ENCODE measurements at places on chromosomes 13 and 19.

- no peak for DNase-seq
These were observed 14.2 kb upstream of the LATS2 start for GRCh38 chr13:21075379-21076249.

DNA sequence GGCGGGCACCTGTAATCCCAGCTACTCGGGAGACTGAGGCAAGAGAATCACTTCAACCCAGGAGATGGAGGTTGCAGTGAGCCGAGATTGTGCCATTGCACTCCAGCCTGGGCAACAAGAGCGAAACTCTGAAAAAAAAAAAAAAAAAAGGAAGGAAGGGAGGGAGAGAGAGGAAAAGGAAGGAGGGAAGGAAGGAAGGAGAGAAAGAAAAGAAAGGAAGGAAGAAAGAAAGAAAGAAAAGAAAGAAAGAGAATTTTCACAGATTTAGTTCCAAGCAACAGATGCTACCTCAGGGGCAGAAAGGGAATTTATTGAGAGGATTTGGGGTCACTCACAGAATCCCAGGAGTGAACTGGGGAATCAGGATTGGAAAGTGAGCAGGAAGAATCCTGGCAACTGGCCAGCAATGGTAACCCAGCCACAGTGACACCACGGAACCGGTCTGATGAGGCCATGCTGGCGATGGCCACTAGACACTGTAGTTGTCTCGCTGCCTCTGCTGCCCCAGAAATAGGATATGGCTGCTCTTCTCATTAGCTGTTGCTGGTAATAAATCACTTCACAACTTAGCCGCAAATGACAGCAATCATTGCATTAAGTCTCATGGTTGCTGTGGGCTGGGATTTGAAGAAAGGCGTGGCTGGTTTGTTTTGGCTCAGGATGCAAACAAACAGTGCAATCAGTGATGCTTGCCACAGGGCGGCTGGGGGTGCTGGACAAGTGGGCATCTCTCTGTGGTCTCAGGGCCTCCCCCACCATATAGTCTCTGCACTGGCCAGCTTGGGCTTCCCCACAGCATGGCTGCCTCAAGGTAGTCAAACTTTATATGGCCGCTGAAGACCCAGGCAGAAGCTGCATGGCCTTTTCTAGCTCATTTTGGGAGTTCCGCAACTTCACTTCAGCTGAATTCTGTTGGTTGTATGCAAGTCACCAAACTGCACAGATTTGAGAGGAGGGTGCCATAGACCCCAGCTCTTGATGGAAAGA is 5.2 kb upstream of the BCAM start:
- DNase-seq = no peak

GRCh38 chr19:18804643-18805042 is 13.5 kb upstream of the COMP start:
- no peak for DNase-seq

- no peak for DNase-seq
These were observed 99.3 kb downstream of the DHRS12 start for GRCh38 chr13:51704399-51705313.

DNA sequence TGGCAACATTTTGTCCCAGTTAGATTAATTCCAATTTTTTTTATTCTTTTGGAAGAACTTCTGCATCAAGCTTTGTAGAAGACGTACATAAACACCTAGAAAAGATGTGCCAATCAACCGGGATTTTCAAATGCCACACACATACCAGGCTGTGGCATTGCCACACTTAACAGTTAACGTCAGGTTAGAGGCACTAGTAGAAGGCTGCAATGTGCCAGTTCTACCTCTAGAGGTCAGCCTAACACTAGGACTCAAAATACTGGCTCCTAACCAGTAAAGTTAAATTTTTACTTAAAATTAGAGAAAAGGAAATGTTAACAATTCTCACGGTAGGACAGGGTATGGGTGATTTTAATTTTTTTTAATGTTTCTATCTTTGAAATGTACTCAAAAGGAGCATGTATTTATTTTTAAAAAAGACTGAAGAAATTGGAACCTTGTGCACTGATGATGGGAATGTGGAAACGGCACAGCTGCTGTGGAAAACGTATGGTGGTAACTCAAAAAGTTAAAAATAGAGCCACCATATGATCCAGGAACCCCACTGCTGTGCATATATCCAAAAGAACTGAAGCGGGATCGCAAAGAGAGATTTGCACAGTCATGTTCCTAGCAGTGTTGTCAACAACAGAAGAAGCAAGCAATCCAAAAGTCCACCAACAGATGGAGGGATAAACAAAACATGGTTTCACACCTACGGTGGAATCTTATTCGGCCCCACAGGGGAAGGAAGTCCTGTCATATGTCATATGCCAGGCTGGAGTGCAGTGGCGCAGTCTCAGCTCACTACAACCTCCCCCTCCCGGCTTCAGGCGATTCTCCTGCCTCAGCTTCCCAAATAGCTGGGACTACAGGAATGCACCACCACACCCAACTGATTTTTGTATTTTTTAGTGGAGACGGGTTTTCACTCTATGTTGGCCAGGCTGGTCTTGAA is 30.3 kb downstream of the CRYL1 start:
- DNase-seq = peak; percentile 74

- DNase-seq = no peak
These were observed 20.0 kb downstream of the PEX11G start for GRCh38 chr19:7468840-7469239.

- DNase-seq = no peak
These were observed 5.4 kb upstream of the ZNF98 start for GRCh38 chr19:22427547-22427946.

DNA sequence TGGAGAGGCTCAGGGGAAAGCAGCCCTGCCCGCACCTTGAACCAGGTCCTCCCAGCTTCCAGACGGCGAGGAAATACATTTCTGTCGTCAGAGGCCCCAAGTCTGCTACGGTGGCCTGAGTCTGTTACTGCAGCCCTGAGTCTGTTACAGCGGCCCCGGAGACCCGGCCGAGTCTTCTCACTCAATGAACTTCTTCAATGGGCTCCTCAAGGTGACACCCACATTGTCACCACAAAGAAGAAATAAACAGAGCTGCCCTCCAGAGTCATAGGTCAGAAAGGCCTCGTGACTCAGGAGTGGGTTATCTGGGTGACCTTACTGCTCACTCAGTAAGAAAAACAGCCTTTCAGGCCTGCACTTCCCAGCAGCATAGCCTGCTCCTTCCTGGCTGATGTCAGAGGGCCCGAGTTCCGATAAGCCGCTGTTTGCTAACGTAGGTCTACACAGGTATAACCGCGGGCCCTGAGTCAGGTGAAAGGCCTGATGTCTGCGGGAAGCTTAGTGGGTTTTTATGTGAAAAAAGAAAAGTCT is 66.9 kb upstream of the TM9SF2 start:
- DNase-seq = no peak

DNA sequence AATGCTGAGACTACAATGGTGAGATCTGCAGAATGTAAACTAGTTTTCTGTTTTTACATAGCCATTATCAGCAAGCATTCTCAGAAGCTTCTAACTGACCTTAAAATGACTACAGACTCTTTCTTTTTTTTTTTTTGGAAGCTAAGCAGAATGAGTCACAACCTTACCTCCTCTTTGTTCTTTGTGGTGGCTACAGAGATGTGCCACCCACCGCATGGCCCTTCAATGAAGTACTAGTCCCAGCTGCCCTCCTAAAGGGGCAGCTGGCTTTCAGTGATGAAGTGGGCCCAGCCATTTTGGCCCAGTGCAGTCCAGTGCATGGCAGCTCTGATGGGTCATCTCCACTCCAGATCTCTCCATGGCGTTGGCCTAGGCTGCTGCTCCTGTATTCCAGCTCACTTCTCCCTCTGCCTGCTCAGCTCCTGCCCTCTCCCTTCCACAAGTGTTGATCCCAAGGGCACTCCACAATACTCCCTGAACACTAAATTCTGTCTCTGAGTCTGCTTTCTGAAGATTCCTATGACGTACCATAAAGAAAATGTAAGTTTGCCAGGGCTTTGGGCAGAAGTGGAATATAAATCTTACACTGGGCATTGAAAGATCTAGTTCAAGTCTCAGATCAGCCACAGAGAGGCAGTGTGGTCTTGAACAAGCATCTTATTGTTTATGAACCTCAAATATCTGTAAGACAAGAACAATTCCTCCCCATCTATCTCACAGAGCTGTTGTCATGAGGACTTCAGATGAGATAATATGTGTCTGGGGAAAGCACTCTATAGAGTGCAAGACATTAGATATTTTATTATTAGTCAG is 85.6 kb downstream of the RXFP2 start:
- DNase-seq = peak; percentile 36

DNA sequence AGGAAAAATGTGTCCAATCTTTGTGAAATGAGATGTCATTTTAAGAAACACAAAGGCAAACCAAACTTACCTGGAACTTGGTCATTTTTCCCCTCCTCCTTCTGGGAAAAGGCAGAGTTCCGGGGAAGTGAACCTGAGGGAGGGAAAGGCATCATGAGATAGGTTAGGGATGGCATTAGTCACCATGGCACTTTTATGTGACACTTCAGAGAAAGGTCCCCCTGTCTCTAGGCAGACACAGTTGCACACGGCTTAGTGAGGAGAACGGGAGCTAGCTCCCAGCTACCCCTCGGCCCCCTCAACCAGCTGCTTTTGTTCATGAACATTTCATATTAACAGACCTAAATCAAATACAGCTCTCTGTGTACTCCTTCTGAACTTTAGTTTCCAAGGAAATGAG is 1.5 kb downstream of the ZNF235 start:
- DNase-seq = no peak

- no peak for DNase-seq
These were observed 25.3 kb downstream of the PEX11G start for GRCh38 chr19:7463575-7463974.

DNA sequence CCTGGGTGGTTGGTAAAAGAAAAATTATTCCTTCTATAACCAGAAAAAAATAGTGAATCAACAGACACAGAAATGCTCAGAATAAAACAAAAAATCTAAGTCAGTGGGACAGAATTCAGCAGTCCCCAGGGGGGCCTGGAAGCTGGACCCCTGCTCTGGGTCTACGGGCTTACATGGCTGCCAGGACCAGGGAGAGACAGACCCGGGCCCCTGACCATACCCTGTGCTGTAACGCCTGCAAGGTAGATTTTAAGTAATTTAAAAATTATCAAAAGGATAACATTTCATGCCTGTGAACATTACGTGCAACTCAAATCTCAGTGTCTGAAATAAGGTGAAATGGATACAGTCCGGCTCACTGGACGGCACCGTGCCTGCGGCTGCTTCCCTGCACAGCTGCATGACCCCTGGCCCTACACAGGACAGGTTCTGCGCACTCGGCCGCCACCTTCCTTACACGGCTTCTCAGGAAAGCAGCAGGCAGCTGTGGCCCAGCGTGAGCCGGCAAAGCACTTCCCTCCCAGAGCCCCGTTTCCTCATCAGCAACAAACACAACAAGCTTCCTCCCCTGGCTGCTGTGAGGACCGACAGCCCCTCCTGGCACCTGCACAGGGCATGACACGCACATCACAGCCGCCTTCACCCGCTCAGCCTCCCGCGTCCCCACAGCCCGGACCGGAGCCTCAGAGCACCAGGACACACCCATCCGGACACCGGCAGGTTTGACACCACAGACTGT is 22.2 kb downstream of the RASA3 start:
- DNase-seq = no peak

DNA sequence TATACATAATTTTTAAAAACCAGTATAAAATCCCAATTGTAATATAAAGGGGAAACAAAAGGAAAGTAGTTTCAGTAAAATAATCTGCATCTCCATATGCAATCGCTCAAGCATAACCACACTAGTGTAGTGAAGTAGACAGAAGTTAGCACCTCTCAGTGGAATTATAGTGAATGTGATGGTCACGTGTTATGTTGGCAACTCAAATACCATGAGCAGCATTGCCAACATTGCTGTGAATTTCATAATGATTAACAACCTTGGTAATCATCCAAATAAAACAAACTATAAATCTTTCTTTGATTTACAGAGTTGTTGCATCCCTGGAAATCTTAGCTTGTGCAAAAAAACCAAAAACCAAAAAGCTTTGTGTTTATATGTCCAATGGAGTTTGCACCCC is 77.3 kb upstream of the SIAH3 start:
- no peak for DNase-seq

DNA sequence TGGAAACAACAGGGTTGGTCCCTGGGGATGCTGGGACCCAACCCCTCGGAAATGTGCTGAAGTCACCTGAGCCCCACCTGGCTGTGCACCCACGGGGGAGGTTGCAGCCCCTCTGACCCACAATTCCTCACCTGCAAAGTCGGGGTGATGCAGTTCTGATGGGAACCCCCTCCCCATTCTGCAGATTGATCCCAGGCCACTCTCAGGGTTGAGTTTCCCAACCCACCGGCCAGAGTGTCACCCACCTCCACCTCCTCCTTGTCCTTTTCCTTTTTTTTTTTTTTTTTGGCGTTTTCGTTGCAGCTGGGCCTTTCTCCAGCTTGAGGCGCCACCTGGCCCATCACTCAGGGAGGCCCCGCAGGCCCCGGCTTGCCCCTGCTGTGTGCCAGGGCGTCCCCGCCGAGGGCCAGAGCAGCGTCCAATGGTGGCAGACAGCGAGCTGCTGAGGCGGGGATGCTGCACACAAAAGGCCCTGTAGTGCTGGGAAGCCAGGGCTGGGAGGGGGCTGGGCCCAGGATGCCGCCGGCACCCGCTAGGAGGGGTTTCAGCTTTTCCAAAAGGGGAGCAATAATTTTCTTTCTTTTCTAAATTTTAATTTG is 4.6 kb downstream of the PIK3R2 start:
- no peak for DNase-seq

- DNase-seq = peak; percentile 94
These were observed 1.3 kb downstream of the IL11 start for GRCh38 chr19:55368701-55369563.

DNA sequence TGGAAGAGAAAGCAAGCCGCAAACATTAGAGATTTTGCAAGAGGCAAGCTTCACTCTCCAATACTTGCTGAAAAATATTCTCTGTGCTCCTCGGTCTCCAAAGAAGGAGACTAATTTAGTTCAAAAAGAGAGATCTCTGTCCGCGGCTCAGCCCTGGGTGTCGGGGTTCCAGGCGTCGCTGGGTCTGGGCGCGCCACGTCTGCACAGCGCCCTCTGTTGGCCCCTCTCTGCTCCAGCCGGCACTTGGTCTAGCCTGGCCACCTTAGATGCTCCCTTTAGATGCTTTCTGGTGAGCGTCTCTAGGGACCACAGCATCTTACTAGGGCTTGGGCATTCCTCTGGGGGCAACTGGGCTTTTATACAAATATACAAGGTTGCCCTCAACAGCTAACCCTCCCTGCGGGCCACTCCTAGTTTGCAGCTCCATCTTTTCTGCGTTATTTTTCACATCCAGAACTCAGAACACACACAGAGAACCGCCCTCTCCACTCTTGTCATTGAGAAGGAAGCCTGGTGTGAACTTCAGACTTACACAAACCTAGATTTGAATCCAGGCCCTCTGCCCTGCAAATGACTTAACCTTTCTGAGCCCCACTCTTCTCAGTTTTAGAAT is 78.3 kb downstream of the CYSLTR2 start:
- DNase-seq = peak; percentile 67
